GM13977 (cell line): ENCODE measurements at places on chromosomes 5 and 9.
A peak's percentile ranks its signal among the peaks of the same experiment; 100 is the strongest.

DNA sequence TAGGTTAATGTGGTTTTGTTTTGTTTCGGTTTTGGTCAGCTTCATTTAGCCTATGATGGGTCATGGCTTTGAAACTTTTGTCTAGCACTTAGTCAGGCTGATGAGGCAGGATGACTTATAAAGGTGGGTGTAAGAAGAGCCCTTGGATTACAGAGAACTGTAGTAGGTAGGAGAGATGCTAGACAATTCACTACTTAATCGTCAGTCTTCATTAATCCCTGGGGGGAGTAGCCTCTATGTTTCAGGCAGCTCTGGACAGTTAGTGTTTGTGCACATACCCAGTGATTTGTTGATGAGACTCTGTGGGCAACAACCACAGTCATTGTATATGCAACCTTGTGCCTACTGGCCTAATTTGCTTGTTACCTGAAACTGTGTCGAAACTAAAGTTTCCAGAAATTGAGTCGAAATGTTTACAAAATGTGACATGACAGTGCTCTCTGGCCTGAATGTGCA, 113.3 kb downstream of the MTREX start:
- peak; percentile 55 for DNase-seq

- DNase-seq, result peak; percentile 8
These were observed 60.6 kb upstream of the GRIA1 start for GRCh38 chr5:153429761-153430380.

DNA sequence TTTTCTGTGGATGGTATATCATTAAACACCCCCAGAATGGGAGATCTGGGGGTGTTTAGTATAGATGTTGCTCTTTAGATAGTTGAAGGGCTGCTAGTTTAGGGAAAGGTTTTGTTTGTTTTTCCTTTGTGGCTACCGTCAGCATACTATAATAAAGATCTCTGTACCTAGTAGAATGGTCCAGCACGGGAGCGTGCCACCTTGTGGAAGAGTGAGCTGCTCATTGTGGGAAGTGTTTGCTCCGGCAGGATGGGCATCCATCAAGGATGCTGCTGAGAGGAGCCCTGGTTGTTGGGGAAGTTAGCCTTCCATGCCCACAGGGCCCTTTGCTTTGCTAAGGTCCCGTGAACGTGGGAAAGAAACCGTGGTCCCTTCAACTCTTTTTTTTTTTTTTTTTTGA, 113.1 kb downstream of the LIFR start:
- no peak for DNase-seq

- no peak for DNase-seq
These were observed 317.1 kb upstream of the CCNH start for GRCh38 chr5:87729781-87730180.

DNA sequence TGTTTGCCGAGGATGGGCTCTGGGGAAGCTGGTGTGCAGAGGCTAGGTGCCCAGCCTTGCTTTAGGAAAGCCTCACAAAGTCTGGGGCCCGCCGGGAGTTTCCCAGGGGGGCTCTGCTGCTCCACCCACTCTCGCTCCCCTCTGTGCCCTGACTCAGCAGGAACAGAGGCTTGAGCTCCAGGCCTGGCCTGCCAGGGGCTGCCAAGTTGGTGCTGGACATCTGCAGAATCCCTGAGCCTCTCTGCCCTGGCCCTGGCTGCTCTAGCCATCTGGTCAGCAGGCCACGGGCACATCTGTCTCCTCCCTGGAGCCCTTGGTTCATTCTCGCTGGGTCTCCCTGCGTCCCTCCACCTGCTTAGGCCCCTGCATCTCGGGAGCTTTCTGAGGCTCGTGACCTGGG, 647 bp upstream of the ADAMTSL2 start:
- DNase-seq, result peak; percentile 30

DNA sequence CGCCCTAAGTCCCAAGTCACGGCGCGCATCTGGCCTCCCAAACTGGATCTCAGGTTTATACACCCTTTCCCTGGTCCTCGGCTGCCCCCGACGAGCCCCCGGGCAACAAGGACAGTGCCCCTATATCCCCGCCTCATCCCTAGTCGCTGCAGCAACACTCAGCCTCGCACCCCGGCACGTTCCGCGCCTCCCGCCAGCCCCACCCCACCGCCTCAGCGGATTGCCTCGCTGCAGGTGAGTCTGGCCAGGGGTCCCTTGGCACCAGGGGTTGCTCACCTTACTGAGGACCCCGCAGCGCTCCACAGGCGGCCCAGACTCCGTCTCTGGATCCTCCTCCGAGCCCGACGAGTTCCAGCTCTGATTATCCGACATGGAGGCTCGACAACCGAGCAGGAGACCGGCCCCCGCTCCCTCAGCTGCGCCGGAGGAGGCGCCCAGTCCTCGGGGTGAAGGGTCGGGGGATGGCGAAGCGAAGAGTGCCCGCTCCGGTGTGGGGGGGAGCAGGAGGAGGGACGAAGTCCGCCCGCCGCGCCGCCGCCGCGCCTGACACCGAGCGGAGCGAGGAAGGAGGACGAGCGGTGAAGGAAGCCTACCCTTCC, 494 bp downstream of the CERT1 start:
- DNase-seq, result peak; percentile 21

DNA sequence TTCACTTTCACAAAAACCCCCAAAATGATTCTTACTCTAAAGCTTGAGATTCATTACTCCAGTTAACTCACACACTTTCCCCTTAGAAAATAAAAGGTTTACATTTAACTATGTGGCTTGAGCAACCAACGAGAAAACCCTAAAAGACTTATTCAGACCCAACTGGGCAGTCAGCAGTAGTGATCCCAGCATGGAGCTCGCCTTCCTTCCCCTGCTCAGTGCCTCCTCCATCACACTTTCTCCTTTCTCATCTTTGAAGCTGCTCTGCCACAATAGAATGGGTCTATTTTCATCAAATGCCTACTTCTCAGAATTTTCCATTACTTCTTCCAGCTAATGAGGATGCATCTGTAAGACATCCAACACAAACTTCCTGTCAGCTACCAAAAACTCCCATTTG, 29.1 kb downstream of the RORB start:
- no peak for DNase-seq

- DNase-seq, result no peak
These were observed 332.6 kb downstream of the FAM170A start for GRCh38 chr5:119961993-119962392.

DNA sequence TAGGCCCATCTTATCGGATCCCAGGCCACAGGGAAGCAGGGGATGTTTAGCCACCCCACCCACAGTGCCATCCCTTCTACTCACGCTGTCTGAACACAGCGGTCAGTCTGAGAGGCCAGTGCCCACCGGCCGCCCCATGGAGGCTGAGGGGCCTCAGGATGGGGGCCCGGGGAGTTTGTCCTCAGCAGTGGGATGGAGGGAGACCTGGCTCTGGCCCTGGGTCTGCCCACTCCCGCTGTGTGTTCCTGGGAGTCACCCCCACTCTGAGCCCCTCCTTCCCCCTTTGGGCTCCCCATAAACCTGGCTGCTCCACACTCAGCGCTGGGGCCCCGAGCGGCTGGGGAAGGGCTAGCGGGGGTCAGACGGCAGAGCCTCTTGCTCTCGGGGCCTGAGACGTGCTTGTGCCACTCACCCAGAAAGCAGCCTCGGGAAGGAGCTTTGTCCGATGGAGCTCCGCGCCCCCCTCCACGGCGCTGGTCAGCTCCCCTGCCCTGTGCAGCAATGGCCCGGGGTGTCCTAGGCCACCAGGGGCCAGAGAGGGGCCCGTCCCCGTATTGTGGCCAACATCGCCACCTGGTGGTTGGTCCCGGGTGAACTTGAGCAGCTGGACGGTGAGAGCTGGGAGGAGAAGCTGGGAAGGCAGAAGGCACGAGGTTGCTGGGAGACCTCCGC, 10.9 kb upstream of the LAMC3 start:
- DNase-seq, result peak; percentile 82

DNA sequence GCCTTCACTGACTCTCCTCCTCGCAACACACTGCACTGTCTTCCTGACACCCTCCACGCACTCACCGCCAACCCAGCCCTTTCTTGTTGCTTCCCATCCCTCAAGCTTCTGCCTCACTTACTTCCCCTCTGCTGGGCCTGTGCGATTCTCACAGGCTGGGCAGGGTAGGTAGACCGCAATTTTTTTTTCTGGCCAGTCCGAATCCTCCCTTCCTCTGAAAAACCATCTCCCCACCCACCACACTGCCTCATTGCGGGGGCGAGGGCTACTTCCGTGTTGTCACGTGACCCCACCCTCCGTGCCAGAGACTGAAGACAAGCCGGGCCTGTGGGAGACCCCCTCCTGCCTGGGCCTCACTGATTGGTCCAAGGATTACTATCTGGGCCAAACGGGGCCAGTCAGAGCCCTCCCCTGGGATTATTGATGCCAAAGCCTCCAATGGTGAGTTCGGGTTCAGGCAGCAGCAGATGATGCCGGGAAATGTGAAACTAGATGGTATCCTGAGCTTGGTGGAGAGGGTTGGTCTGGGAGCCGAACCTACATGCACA, 73.1 kb downstream of the STK10 start:
- peak; percentile 88 for DNase-seq

- DNase-seq, result no peak
These were observed 69.9 kb downstream of the EHMT1 start for GRCh38 chr9:137688725-137689124.

DNA sequence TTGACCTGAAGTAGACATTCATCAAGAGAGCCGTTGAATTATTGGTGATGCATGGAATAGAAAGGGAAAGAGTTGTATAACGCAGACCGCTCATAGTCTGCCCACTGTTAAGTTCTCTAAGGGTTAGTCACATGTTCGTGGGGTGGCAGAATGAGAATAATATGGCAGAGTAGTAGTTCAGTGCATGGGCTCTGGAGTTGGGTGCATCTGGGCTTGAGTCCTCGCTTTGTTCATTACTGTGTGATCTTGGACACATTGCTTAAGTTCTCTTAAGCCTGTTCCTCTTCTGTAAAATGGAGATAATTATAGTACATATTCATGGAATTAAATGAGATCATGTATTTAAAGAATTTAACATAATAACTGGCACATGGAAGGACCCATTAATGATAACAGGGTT, 23.6 kb downstream of the TNPO1 start:
- DNase-seq, result no peak

- DNase-seq, result no peak
These were observed 165.1 kb downstream of the RNF180 start for GRCh38 chr5:64330728-64331231.

DNA sequence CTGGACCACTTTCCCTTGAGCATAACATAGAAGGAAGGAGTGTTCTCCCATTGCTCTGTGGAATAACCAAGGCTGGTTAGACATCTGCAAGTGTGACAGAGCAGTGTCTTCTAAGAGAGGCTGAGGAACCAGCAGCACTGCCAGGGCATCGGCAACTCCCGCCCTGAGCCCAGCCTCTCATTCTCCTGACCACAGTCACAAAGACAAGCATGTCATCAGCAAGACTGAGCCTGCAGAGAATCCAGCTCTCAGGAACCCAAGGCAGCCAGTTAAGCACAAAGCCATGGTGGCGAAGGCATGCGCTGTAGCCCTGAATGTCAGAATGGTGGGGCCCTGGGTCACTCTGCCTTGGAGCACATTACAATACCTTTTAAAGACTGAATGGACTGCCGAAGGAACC, 253.9 kb downstream of the AGTPBP1 start:
- DNase-seq, result no peak

DNA sequence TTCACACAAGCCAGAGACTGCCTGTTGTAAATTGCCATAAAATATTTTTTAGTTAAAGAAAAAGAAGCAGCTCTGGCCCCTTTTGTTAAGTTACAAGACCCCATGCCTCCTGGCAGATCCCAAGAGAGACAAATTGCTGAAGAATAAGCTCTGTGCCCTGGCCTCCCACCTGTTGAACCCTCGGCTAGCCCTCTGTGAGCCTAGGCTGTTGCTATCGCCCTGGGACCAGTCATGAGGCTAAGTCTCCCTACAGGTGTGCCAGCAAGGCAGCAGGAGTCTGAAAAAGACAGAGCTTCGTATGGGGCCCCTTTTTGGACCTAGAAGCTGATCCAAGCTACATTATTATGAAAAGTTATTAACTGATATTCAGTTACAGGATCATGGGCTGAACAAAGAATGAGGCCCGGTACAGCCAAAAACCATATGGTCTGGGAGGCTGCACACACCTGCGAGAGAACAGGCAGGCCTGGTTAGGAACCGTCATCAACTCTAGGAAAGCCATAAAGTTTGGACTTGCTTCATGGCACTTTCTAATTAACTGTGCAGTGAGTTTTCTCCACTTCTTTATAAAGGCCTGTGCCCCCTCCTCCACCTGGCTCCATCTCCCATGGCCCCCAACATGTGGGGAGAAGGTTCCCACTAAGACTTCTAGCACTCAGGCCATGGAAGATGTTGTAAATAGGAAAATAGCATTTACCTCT, 384.7 kb downstream of the ENC1 start:
- DNase-seq, result no peak

DNA sequence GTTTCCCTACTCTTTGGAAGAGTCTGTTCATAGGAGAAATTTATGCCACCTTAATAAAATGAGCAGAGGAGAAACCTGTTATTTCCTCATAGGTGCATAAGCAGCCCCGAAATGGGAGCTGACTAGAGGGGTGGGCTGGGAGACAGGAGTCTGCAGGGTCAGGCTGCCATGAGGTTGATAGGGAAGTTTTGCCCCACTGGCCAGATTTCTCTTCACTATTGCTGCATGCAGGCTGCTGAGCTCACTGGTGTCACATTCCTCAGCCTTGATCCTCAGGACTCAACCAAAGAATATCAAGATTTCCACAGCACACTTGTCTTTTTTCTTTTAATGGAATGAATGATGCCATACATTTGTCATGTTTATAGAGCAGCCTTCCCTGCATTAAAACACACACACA, 60.7 kb downstream of the BHMT start:
- no peak for DNase-seq

- DNase-seq, result no peak
These were observed 100.0 kb downstream of the FBXO38 start for GRCh38 chr5:148483750-148484149.

DNA sequence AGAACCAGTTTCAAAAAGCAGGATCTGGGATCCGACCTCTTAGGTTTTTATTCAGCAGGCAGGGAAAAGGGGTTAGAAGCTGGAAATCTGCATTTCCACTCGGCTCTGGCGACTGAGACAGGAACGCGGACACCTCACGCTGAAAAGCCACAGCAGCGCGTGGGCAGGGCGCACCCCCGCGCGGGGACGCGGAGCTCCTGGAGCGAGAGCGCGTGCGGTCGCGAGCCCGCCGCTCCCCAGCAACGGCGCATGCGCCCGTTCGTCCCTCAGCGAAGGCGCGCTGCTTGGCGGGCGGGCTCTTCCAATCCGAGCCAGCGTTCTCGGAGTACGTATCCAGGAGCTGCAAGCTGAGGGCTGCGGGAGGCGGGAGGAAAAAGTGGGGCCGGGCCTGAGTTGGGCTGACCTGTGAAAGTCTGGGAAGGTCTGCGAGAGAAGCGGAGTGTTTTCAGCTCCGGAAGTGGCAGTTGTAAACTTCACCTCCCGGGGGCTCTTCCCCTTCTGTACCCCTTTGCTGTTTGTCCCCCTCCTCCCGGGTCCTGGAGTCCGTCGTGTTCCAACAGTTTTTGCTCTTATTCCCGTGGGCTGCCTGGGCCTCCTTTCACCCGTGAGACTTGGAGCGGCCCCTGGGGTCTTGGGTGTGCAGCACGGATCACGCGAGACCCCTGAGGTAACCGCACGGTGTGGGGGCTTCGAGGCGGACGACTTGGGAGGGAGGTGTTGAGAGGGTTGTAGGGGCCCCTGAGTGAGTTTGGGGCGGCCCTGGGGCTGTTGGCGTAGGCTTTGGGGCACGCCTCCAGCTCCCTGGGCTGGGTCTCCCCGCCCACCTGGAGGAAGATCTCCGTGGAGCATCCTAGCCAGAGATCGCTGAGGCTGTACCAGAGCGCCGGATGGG, at the start of gene CCDC171:
Gene CCDC171, plus strand, starts transcription at position 408 of the 892 bp plus-strand sequence. CDS start 11,046 bp downstream, outside the sequence.
- DNase-seq, result peak; percentile 95
